Neural crest cell (in vitro differentiated cells): ENCODE measurements at places on chromosomes 16 and 17.
A peak's percentile ranks its signal among the peaks of the same experiment; 100 is the strongest.

DNA sequence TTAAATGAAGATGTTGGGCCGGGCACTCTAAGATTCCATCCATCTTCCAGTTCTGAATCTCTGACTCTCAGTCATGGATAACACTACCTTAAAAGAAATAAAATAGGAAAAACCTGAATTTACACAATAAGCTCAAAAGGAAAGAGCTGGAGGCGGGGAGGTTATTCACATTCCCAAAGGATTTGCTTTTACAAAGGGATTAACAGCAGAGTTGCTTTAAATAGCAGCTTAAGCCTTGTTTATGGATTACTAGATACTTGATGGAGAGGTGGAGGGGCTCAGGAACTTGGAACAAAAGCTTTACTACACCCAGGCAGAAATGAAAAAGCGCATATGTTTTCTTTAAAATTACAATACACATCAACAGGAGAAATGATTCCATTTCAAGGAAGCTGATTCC, 84.5 kb downstream of the XYLT1 start:
- no peaks in the 10 kb centered on the region for H3K36me3 ChIP-seq
- H3K4me1 ChIP-seq: peaks cover 36% of the 10 kb centered on the region
- H3K4me3 ChIP-seq: no peak overlapping the region
- DNase-seq: no peak

- DNase-seq: peak; percentile 96
- H3K36me3 ChIP-seq: no peaks in the 10 kb centered on the region
- H3K27ac ChIP-seq: no peak overlapping the region
- no peak overlapping the region for H3K4me3 ChIP-seq
- no peaks in the 10 kb centered on the region for H3K27me3 ChIP-seq
Measured at GRCh38 chr16:55465077-55465896, 13.7 kb upstream of the MMP2 start.

DNA sequence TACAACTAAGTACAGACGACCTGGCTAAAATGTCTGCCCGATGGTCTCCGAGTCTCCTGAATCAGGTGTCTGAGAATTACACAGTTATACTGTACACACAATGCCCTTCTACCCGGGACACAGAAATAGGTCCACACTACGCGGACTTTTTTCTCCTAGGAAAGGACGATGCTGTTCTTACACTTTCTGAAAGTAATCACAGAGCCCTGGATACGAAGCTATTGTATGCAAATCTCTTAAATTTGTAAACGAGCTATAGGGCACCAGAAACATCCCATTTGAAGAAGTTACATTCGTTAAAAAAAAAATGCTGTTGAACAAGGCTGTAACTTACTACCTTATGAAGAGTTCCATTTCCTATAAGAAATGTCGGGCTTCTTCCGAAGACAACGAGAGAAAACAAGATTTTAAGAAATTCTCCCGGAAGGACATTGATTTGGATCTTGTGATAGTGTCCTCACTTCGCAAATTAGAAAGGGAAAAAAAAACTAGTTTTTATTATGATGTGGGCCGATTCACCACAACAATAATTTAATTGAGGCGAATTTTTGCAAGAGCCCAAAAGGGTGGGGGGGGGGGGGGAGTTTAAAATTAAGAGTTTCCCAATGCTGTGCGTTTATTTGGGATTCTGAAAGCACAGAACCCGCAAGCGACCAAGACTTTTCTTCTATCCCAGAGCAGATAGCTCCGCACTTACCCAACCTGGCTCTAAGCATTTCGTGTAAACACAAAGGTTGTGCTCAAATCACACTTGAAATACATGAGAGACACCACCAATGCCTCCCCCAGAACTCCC, 1.5 kb upstream of the SOX9 start:
- no peak overlapping the region for H3K27ac ChIP-seq
- peaks cover 10% of the 10 kb centered on the region for H3K36me3 ChIP-seq
- peaks cover 63% of the 10 kb centered on the region for H3K4me1 ChIP-seq
- peaks cover 71% of the 10 kb centered on the region for H3K27me3 ChIP-seq
- H3K4me3 ChIP-seq: peak overlapping the region; percentile 98

DNA sequence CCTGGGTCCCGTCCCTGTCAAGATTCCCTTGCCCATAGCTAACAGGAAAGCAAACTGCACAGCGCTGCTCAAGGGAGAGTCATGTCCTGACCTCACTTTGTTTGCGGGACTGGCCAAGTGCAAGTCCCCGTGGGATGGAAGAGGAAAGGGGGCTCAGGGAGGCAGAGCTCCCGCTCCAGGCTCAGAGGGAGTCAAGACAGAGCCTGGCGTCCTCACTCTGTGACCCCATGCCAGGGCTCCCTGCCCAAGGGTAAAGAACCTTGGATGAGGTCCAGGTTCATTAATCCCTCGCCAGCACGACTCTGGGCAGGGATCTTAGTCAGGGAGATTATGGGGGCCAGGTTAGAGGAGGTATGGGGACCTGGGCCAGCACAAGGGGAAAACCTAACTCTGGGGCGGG, 51.5 kb upstream of the CBX4 start:
- H3K4me1 ChIP-seq: no peaks in the 10 kb centered on the region
- H3K4me3 ChIP-seq: no peak overlapping the region
- no peak for DNase-seq
- H3K27me3 ChIP-seq: peaks cover 23% of the 10 kb centered on the region
- H3K36me3 ChIP-seq: no peaks in the 10 kb centered on the region

DNA sequence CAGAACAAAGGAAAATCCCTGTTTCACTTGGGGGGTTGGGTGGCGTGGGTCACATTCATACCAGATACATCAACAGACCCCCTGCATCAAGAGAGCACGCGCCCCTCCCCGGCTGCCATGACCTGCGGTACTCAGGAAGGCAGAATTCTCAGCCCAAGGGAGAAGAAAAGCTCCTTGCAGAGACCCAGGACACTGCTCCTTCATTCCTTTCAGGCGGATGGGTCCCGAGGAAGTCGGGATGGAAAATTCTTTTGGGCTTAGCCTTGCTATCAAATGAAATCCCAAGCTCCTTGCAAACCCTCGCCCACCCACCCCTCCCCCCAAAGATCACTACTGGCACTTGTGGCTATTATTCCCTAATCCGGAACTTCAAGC, 40.6 kb downstream of the HIC1 start:
- H3K27ac ChIP-seq: no peak overlapping the region
- H3K4me3 ChIP-seq: no peak overlapping the region
- no peak for DNase-seq
- H3K4me1 ChIP-seq: peaks cover 26% of the 10 kb centered on the region
- H3K36me3 ChIP-seq: peaks cover 3% of the 10 kb centered on the region
- H3K27me3 ChIP-seq: no peaks in the 10 kb centered on the region

GRCh38 chr17:81563861-81564586, 11.9 kb upstream of the FAAP100 start:
- no peak for DNase-seq
- H3K27ac ChIP-seq: no peak overlapping the region
- H3K4me1 ChIP-seq: no peaks in the 10 kb centered on the region

DNA sequence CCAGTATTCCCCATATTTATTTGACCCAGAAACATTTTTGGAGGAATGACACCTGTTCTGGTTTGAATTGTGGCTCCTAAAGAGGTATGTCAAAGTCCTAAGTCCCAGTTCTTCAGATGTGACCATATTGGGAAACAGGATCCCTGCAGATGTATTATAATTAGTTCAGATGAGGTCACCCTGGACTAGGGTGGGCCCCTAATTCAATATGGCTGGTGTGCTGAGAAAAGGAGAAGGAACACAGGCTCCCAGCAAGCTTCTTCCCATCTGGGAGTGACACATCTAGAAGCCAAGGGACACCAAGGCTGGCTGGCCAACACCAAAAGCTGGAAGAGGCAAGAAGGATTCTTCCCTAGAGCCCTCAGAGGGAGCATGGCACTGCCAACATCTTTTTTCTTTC, 3.8 kb upstream of the GCSH start:
- no peaks in the 10 kb centered on the region for H3K36me3 ChIP-seq
- no peak overlapping the region for H3K27ac ChIP-seq
- DNase-seq: no peak
- peaks cover 8% of the 10 kb centered on the region for H3K4me1 ChIP-seq
- no peak overlapping the region for H3K4me3 ChIP-seq
- H3K27me3 ChIP-seq: no peaks in the 10 kb centered on the region

GRCh38 chr17:48767263-48767774, 38.8 kb upstream of the HOXB13 start:
- no peaks in the 10 kb centered on the region for H3K36me3 ChIP-seq
- H3K27me3 ChIP-seq: peaks cover 85% of the 10 kb centered on the region
- no peak overlapping the region for H3K27ac ChIP-seq
- DNase-seq: no peak

GRCh38 chr17:41575336-41575735, 3.5 kb upstream of the KRT9 start:
- H3K4me1 ChIP-seq: no peaks in the 10 kb centered on the region
- peaks cover 44% of the 10 kb centered on the region for H3K27me3 ChIP-seq
- no peak for DNase-seq
- H3K36me3 ChIP-seq: no peaks in the 10 kb centered on the region

GRCh38 chr16:85392756-85393673, 220.1 kb upstream of the GSE1 start:
- H3K36me3 ChIP-seq: no peaks in the 10 kb centered on the region
- H3K27me3 ChIP-seq: peaks cover 15% of the 10 kb centered on the region
- H3K4me3 ChIP-seq: no peak overlapping the region
- DNase-seq: no peak
- H3K27ac ChIP-seq: no peak overlapping the region
- peaks cover 21% of the 10 kb centered on the region for H3K4me1 ChIP-seq

- peaks cover 18% of the 10 kb centered on the region for H3K4me1 ChIP-seq
- no peaks in the 10 kb centered on the region for H3K36me3 ChIP-seq
- no peak overlapping the region for H3K27ac ChIP-seq
- H3K27me3 ChIP-seq: peaks cover 27% of the 10 kb centered on the region
- no peak overlapping the region for H3K4me3 ChIP-seq
Measured at GRCh38 chr17:79654350-79654959, 43.6 kb upstream of the RBFOX3 start.

DNA sequence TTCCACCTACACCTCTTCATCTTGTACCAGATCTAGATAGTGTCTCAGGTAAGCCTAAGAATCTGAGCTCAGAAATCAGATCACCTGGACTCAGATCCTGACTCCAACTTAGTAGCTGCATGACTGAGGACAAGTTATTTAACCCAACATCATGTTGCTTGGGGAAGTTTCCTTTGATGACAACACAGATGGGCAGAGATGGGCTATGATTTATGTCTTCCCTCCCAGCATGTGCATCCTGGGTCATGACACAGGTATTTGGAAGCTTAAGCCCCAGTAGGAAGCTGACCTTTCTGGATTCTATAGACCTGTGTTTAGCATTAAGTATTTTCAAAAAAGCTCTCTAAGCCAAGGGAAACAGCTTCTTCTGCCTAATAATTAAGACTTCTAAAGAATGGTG, 12.4 kb upstream of the HEATR6 start:
- no peak overlapping the region for H3K27ac ChIP-seq
- H3K27me3 ChIP-seq: no peaks in the 10 kb centered on the region
- H3K36me3 ChIP-seq: peaks cover 6% of the 10 kb centered on the region
- no peaks in the 10 kb centered on the region for H3K4me1 ChIP-seq
- DNase-seq: no peak

GRCh38 chr17:15891318-15891717, 53.6 kb upstream of the ADORA2B start:
- no peak overlapping the region for H3K4me3 ChIP-seq
- H3K27me3 ChIP-seq: no peaks in the 10 kb centered on the region
- no peaks in the 10 kb centered on the region for H3K36me3 ChIP-seq
- H3K27ac ChIP-seq: no peak overlapping the region
- peaks cover 4% of the 10 kb centered on the region for H3K4me1 ChIP-seq

GRCh38 chr17:63504261-63504660, 18.9 kb upstream of the KCNH6 start:
- peaks cover 12% of the 10 kb centered on the region for H3K4me1 ChIP-seq
- H3K4me3 ChIP-seq: no peak overlapping the region
- H3K36me3 ChIP-seq: no peaks in the 10 kb centered on the region
- DNase-seq: no peak

DNA sequence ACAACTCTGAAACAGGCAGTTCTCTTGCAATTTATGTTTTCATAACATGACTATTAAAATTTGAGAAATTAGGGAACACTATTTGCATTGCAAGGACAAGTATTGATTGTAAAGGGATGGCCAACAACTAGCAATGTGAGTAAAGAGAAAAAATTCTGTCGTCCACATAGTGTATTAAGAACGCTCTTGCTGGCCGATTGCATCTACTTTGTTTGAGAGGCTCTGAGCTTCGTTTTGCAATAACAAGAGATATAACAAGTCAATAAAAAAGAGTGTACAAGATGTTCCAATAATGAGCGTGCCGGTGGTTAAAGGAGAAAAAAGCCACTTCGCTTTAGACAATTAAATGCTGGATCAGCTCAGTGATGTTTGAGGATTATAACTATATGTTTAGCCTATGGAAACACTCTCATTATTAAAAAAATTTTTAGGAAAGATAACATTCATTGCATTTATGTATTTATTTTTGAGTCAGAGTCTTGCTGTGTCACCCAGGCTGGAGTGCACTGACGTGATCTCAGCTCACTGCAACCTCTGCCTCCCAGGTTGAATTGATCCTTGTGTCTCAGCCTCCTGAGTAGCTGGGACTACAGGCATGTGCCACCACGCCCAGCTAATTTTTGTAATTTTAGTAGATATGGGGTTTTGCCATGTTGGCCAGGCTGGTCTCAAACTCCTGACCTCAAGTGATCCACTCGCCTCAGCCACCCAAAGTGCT, 19.2 kb upstream of the TOM1L1 start:
- DNase-seq: no peak
- no peak overlapping the region for H3K4me3 ChIP-seq
- H3K27ac ChIP-seq: no peak overlapping the region

DNA sequence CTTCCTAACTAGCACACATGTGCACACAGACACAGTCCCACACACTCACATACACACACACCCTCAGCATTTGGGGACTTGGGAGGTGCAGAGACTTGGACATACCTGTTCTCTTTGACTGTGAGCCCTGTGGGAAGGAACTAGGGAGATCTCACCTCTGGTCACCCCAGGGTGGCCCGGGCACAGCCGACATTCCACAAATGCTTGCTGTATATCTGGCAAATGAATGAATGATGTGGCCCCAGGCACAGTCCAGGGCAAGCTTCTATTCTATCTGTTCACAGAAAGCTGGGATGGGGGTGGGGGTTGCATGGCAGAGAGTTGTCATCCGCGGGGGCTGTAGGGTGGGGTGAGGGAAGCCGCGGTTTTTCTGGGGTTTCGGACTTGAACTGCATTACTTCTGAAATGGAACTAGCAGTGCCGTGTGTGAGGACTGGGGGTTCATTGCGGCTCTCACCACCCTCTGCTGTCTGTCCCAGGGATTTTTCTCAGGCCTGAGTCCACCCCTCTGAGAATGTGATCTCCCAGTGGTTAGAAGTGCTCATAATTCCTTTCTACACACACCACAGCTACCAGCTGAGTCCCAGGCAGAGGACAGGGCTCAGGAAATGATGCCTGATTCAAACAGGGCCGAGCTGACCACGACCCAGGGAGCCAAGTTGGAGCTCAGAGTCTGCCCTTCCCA, 3.3 kb upstream of the RIPOR1 start:
- no peaks in the 10 kb centered on the region for H3K36me3 ChIP-seq
- H3K27ac ChIP-seq: no peak overlapping the region
- DNase-seq: no peak
- peak overlapping the region; percentile 57 for H3K4me3 ChIP-seq

- no peaks in the 10 kb centered on the region for H3K4me1 ChIP-seq
- H3K27ac ChIP-seq: no peak overlapping the region
Measured at GRCh38 chr16:79750311-79750710, 149.8 kb upstream of the MAF start.
